ENCODE measurements at places on chromosomes 1 and 21.

DNA sequence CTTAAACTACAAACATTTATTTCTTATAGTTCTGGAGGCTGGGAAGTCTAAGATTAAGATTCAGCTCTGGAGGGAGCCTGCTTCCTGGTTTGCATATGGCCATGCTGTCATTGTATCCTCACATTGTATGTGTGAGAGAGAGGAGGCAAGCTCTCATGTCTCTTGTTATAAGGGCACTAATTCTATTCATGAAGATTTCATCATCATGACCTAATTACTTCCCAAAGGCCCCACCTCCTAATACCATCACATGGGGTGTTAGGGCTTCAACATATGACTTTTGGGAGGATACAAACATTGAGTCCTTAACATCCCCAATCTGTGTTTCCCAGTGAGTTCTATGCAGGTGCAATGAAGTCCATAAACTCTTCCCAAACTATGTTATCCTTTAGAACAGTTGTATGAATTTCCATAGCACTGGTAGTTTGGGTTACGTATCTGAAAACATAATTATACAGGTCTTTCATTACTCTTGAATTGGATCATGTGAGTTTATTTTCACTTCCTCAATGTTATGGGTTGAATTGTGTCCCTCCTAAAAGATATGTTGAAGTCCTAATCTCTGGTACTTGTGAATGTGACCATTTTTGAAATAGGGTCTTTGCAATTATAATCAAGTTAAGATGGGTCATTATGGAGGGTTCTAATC, 124.2 kb downstream of the RUNX1 start:
- DNase-seq, result no peak

- no peak for DNase-seq
Measured at GRCh38 chr1:89802051-89802450, 18.8 kb upstream of the LRRC8D start.

DNA sequence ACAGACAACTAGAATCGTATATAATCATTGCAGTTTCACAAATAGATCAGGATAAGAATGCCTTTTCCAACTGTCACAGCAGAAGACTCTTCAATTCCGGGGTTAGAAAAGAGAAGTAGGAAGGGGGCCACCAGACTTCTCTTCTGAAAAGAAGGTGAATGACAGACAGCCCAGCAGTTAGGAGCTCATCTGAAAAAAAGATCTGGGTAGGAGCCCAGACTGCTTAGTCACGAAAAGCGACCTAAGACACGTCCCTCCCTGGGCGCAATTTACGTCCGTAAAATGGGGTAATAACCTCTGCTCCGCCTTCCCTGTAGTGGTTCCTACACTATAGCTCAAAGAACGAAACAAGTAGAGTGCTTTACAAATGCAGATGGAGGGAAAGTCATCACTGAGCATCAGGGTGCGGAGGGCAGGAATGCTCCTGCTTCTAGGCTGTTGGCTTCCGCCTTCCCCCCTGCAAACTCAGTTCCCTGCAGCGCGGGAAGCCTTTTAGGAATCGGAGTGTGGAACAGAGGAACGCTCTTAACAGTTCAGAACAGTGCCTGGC, 582 bp downstream of the ORC1 start:
- no peak for DNase-seq

DNA sequence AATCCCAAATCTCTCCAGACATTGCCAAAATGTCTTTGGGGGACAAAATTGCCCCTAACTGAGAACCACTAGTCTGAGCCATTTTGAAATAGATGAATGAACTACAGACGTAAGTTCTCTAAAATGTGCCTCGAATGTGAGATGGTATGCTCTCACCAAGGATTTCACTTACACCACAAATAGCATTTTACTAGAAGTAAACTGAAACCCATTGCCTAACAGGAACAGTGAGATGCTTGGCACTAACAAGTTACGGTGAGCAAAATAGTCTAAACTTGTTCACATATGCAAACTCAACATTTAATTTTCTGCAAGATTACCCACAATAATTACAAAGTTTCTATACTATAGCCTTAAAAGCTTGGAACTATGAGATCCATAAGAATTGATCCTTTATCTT, 343.6 kb upstream of the ESRRG start:
- DNase-seq, result no peak

DNA sequence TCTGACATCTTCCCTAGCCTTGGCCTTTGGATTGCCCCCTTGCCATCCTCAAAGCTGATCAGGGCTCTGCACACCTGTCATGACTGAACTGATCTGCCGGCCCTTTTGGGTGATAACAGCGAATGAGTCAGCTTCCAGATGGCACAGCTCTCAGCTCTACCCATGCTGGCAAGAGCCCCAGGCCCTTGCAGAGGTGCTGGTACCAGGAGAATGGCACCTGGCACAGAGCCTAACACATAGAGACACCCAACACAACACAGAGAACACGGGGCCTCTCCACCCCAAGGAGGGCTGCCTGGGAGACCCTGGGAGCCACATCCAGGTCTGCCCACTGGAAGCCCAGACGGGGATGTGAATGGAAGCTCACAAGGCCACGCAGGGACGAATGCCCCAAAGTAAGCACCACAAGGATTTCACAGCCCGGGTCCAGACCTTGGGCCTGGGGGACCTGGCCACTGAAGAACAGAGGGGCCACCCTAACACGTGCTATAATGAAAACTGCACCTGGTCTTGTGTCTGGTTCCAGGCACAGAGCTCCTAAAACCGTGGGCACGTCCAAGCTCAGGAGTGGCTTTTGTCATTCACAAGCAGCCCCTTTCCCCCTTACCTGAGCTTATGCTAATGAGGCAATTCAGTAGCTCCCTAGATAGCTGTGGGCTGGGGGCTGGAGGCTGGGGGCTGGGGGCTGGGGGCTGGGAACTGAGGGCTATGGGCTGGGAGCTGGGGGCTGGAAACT, 160.5 kb downstream of the NPHP4 start:
- no peak for DNase-seq

GRCh38 chr1:210099921-210100320, 132.7 kb upstream of the SERTAD4 start:
- DNase-seq, result no peak

DNA sequence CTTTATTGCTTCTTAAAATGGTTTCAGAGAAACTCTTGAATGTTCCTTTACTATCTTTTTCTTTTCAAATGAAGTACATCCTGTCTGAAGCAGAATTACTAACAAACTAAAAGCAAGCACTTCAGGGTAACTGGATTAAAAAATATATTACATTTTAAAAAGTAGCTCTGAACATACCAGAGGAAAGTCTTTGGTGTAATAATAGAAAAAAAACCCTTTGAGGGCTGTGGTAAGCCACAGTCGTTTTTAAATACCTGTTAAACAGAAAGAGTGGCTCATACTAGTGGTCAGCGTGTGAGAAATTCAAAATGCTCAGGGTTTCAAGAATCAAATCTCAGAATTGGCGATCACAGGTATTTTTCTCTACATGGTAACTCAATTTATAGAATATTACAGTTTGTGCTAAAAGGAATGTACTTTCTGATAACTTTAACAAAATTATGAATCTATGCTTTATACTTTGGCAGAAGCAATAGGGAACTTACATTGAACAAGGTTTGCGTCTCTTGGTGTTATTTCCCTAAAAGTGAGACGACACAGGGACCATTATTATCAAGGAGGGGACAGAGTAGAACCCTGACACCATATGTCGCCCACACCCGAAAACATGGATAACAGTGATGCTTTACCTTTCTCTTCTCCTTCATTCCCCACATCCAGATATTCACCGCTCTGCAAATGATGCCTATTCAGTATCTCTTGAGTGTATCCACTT, 97.0 kb upstream of the DPH5 start:
- DNase-seq, result no peak

- DNase-seq, result no peak
Measured at GRCh38 chr1:235996048-235996785, 68.7 kb downstream of the NID1 start.

- DNase-seq, result no peak
Measured at GRCh38 chr1:242178924-242179708, 180.2 kb upstream of the MAP1LC3C start.

- DNase-seq, result no peak
Measured at GRCh38 chr1:228159008-228159665, 6.5 kb upstream of the IBA57 start.

DNA sequence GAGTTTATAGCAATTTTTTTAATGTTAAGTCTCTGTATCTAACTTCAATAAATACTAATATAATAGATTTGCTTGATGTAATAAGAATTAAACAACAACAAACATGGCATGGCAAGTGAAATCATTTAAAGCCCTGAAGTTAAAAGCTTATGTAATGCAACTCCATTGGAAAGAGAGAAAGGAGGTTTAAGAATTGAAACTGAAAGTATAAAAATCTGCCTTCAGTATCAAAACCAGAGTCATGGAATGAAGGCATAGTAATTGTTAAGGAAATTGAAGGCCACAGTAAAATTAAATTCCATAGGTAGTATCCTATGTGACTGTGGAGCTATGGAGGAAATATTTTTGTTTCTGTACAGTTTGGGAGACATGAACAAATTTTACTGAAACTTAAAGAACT, 55.1 kb downstream of the PRDX6 start:
- no peak for DNase-seq

GRCh38 chr1:25996966-25997827, 666 bp downstream of the PAFAH2 start:
- DNase-seq, result no peak

GRCh38 chr1:208951908-208952307, 631.6 kb upstream of the CAMK1G start:
- DNase-seq, result no peak

GRCh38 chr1:222736470-222736869, 532 bp upstream of the FAM177B start:
- no peak for DNase-seq

DNA sequence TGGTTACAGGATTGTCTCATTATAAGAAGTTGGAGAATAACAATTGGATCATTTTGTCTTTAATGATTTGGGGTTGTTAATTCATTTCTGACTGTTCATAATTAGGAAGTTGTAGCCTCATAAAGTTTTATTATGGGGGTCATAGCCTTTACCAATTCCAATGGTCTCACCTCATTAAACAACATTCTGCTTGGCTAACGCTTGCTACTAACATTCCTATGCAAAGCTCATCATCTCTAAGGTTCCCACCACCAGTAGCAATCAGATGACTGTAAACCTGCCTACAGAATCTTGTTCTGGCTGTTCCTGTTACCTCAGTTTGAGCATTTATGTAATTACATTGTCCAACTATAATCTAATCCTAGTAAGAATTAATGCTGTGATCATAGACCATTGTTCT, 60.2 kb downstream of the ODF2L start:
- no peak for DNase-seq

GRCh38 chr1:65159801-65160523, 12.0 kb downstream of the AK4 start:
- DNase-seq, result no peak

- DNase-seq, result no peak
Measured at GRCh38 chr1:95207223-95207935, 26.6 kb upstream of the RWDD3 start.

GRCh38 chr1:162003830-162004215, 19.8 kb downstream of the OLFML2B start:
- DNase-seq, result no peak

DNA sequence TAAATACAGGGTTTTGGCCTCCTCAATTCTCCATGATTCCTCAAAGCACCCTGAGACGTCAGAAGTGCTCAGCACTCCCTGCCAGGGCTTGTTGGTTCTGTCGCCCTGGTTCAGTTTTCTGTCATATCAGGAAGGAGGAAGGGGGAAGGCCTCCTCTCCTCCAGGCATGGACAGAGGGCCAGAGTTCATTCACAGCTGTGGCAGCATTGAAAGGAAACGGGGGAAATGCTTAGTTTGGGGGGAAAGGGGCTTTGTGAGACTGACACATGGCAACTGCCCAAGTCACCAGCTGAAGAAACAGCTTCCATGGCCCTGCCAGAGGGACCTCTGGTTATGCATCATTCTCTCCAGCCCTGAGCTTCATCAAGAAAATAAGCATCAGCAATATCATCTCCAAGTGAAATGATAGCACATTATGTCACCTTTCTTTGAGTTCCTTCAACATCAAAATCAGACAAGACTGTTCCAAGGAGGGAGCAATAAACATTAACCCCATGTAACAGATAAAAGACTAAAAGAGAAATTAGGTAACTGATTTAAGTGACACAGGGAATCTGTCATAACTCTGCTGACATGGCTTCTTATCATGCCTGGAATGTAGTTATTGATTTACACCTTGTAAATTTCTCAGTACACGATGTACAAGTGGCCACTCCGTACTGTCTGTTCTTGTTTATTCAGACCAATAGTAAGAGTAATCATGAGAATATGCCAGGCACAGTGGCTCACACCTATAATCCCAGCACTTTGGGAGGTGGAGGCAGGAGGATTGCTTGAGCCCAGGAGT, 103.2 kb upstream of the SLC25A33 start:
- no peak for DNase-seq

DNA sequence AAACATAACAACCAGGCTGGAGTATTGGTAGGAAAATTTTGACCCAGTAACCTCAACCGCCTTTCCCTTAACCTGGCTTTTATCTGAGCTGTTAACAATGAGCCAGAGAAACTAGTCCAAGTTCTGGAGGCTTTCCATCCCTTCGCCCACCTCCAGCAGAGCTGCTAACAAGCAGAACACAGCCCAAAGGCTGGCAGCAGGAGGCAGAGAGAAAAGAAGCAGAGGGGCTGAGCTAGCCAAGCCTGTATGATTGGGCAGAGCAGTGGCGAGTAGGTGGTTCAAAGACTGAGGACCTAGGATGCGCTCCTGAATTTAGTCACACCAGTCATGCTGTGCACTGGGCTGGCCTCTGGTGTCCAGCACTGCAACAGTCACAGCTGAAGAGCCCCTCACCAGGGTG, 123.0 kb downstream of the TNR start:
- DNase-seq, result no peak

DNA sequence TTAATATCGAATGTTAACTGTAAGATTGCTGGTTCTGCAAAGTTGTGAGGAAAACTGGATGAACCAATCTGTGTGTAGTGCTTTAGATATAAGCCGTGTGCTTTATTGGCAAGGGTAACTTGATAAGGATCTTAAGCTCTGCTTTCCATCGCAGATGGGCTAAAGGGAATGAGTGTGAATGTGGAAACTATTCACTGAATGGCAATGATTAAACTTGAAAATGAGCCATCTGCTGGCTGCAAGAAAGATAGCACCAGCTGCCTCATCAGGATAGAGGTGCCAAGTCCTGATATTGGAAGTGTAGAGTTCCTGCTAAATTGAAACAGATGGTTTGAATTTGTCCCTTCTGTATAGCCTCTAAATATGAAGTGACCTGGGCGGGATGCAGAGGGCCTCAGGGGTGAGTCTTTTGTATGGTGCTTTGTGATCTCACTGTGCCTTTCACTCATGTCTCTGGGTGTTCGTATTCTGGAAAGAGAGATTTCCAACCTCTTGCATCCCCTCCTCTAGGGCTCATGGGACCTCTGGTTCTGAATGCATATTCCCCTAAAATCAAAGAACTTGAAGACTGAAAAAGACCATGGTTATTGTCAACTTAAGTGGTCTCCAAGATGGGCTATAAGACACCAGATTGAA, 9.2 kb downstream of the FCRL3 start:
- no peak for DNase-seq

Data from activated T-cell treated with anti-CD3 and anti-CD28 coated beads, Interleukin-2, amount 50 U/mL, for 1 hour (primary cell).